Kidney epithelial cell (primary cell): ENCODE measurements at places on chromosomes 11 and 22. TPM values are rescaled to one million over a fixed set of nuclear protein-coding genes. Genes with fewer than 3 reads are reported as not detected.

The C11orf97 gene
- not detected in 2 replicates for total RNA-seq

The ASPHD2 gene
- total RNA-seq = 10.6 and 16.3 TPM in 2 replicates

The OR8D4 gene
- not detected in 2 replicates for total RNA-seq

The INTS4 gene
- 22.8 and 32.5 TPM in 2 replicates for total RNA-seq

The OR8G1 gene
- total RNA-seq = not detected in 2 replicates

The ANGPTL5 gene
- total RNA-seq = not detected in 2 replicates

The LRP4 gene
- total RNA-seq = 6.1 and 9.9 TPM in 2 replicates
